ENCODE measurements at places on chromosomes 4 and X.
A peak's percentile ranks its signal among the peaks of the same experiment; 100 is the strongest.

GRCh38 chr4:3128976-3129375 is 54.5 kb downstream of the HTT start:
- no peak for DNase-seq

DNA sequence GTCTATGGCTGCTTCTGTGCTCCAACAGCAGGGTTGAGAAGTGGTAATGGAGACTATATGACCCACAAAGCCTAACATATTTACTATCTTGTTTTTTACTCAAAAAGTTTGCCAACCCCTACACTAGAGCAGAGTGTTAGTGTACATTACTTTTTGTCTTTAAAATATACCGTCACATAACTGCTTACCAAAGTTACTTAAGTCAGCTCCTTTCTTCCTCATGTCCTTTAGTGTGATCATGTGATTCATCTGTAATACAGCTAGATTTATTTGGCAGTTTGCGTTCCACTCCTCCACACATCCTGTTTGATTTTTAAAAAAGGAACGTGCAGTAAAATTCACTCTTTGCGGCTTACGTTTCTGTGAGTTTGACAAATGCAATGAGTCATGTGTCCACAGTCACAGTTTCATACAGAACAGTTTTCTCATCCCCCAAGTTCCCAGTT is 162.4 kb upstream of the GPRIN3 start:
- no peak for DNase-seq

- no peak for DNase-seq
Observed at GRCh38 chrX:103066606-103067005, 2.6 kb upstream of the BEX1 start.

DNA sequence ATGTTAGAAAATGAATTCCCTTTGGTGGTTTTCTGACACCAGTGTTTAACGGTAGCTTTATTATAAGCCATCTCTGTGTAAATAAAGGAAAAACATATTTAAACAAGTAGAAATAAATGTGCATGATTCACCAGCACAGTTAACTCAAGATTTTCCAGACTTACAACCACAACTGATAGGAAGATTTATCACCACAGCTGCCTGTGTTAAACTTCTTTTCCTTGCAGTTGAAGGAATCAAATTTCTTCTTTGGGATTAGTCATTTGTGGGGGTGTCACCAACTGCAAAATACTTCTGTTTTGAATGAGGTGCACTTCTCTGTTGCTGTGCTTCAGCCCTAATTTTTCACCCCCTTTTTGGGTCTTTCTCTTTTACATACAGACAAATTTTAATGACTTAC is 128.1 kb upstream of the STK26 start:
- no peak for DNase-seq

- no peak for DNase-seq
Observed at GRCh38 chr4:13778367-13778766, 150.8 kb upstream of the BOD1L1 start.

GRCh38 chr4:135244056-135244455 is 1042.5 kb upstream of the PABPC4L start:
- DNase-seq = no peak

- no peak for DNase-seq
Observed at GRCh38 chr4:158042591-158043030, 130.2 kb downstream of the GASK1B start.

DNA sequence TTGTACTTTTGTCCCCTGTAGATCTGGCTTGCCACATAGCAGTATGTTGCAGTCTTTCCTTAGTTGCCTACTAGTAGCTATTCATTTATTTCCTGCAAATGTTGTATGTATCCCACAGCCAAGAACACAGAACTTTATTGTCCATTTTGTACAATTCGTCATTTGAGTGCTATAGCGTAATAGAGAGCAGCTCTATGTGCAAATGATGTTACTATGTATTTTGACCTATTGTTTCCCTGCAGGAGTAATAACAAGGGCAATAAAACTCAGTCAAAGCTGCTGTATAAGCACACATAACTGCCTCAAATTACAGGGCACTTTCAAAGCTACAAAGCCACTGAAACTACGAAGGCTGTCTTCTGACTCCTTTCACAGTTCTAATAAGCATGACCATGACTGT is 48.1 kb downstream of the NRK start:
- DNase-seq = no peak

- no peak for DNase-seq
Observed at GRCh38 chrX:120419463-120419862, 49.6 kb downstream of the LAMP2 start.

GRCh38 chr4:304969-305680 is at the start of gene ZNF732:
Gene ZNF732, minus strand, starts transcription at chr4:305474. Its CDS starts 164 bp downstream, at chr4:305310.
- no peak for DNase-seq

- no peak for DNase-seq
Observed at GRCh38 chrX:154749856-154750255, 1.0 kb downstream of the GAB3 start.

DNA sequence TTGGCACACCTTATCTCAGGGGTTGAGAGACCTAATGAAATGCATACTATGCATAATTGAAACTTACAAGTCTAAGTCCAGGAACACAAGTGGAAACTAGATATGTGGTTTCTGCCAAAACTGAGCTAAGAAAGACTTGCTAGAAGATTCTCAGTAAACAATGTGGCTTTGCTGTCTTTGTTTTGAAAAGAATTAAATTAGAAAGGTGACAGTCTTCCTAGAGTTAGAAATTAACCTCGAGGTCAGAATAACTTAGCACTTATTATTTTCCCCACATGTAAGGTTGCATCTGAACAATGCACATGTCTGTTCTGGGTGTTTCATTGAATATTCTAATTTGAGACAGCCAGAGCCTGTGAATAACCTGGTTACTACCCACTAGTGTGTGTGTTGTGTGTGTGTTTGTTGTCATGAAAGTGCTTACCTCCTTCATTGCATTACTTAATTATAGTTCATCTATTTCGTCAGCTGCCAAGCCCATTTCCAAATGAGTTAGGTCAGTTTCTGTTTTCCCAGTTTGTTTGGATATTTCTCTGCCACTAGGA is 1.5 kb downstream of the EREG start:
- DNase-seq = no peak

DNA sequence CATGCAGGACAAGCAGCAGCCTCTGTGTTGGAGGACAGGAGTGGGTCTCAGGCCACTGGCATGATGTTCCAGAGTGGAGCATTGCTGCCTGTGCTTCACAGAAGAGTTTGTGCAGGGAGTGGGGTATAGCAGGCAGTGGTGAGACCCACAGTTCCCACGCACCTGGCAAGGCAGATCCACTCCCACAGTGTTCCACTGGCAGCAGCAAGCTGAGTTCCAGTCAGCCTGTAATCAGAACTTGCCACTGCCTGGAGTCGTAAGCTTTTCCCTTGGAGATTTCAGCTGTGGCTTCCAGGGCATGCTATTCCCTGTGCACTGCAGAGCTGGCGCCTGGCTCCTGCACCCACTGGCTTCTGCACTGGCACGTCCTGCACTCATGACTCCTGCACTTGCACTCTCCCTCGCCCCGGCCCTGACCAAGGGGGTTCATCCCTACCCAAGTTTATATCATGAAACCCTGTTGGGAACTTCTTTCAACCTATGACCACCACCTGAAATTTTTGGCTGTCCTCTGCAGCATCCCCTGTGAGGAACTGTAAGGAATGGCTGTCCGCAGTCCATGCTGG is 1144.3 kb downstream of the RAPGEF2 start:
- DNase-seq = no peak

GRCh38 chr4:145843148-145843547 is 95.5 kb downstream of the ZNF827 start:
- no peak for DNase-seq

DNA sequence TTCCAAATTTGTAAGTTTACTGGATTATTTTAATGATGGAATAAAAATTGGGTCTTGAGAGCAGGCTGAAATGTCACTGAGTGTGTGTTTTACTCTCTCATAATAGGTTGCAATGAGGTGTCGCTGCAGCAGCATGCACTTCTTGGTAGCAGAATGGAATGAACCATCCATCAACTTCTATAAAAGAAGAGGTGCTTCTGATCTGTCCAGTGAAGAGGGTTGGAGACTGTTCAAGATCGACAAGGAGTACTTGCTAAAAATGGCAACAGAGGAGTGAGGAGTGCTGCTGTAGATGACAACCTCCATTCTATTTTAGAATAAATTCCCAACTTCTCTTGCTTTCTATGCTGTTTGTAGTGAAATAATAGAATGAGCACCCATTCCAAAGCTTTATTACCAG is 2.6 kb downstream of the SAT1 start:
- no peak for DNase-seq

GRCh38 chr4:27666943-27667342 is 806.3 kb downstream of the STIM2 start:
- DNase-seq = peak; percentile 31

- DNase-seq = no peak
Observed at GRCh38 chrX:106672527-106672926, 54.0 kb upstream of the RNF128 start.

- DNase-seq = no peak
Observed at GRCh38 chr4:38930204-38930603, 62.6 kb downstream of the FAM114A1 start.

DNA sequence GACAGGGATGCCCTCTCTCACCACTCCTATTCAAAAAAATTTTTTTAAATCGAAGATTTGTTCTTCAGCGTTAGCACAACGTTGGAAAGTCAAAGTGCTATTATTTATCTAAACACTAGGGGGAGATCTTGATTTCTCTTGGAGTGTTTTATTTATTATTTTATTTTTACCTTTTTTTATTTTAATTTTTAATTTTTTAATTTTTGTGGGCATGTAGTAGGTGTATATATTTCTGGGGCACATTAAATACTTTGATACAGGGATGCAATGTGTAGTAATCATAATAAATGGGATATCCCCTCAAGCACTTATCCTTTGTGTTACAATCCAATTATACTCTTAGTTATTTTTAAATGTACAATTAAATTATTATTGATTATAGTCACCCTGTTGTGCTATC is 37.4 kb upstream of the SLC10A4 start:
- no peak for DNase-seq

DNA sequence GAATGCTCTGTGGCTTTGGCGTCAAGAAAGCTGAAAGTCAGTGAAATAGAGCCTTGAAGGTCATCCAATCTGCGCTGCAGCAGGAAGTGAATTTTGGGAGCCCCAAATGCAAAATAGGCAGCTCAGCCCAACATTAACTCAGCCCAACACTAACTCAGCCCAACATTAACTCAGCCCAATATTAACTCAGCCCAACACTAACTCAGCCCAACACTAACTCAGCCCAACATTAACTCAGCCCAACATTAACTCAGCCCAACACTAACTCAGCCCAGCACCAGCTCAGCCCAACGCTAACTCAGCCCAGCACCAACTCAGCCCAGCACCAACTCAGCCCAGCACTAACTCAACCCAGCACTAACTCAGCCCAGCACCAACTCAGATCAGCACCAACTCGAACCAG is 71.5 kb downstream of the SORBS2 start:
- no peak for DNase-seq

DNA sequence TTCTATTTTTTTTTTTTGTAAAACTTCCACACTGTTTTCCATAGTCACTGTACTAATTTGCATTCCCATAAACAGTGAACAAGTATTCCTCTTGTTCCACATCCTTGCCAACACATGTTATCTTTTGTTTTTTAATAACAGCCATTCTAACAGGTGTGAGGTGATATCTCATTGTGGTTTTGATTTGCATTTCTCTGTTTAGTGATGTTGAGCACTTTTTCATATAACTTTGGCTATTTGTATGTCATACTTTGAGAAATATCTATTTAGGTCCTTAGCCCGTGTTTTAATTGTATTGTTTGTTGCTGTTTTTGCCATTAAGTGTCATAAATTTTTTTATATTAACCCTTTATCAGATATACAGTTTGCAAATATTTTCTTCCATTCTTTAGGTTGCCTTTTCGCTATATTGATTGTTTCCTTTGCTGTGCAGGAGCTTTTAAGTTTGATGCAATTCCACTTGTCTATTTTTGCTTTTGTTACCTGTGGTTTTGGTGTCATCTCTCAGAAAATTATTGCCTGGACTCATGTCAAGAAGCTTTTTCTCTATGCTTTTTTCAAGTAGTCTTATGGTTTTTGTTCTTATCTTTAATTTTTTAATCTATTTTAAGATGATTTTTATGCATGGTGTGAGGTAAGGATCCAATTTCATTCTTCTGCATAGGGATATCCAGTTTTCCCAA is 27.9 kb upstream of the NDNF start:
- no peak for DNase-seq

GRCh38 chrX:136725441-136726104 is 55.2 kb downstream of the ARHGEF6 start:
- DNase-seq = no peak

DNA sequence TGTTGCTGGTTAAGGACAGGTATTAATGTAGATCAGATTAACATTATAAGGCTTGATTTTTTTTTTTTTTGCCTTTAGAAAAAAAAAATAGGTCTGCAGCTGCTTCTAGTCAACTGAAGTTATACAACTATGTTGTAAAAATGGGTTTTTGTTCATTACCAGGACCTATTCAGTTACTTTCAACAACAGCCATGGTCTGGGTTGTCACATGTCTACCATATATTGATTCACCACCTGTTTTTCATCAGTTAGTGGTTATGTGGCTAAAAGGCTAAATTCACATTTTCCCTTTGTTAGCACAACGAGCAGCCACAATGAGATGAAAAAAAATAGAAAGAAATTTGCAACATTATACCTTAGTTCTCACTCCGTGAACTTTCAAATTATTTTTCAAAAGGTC is 45.5 kb downstream of the GLRB start:
- no peak for DNase-seq

DNA sequence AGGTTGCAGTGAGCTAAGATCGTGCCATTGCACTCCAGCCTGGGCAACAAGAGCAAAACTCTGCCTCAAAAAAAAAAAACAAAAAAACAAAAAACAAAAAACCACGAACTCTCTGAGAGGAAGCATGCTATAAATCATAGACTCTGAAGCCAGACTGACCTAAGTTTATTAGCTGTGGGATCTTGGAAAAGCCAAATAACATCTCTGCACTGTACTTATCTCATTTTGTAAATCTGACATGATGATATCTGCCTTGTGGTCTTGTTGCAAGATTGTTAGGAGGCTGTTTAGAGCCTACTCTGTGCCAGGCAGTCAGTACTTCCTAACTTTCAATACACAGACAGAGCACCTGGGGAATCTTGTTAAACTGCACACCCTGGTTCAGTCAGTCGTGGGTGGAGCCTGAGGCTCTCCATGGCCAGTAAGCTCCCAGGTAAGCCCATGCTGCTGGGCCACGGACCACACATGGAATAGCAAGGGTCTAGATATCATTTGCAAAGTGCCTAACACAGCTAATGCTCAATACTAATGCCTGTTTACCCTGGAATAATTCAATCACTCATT is 107.6 kb upstream of the SMIM10 start:
- no peak for DNase-seq

DNA sequence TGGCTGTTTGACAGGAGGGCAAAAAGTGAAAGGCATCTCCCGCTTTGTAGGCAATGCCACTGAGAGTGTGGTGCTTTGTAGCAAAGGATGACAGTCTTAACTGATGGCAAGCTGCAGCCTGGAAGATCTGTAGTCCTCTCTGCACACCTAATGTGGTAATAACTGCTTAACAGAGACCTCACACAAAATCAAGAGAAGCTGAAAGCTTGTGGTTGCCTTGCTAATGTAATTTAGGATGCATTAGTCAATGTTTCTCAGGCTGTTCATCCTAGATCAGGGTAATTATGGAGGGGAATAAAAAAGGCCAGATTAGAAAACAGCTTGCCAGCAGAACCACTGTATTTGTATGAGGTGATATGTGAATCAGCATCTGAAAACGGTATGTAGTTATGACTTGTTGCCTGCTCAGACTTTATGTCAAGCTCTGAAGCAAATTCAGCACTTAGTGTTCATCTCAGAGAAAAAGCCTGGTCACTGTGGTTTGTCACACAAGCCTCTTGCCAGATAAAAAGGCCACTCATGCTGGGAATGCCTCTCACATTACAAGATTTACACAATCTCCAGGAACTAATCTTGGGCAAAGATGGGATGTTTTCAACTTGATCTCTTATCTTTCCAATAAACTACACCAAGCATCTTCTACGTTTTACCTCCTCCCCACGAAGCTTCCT is 130.8 kb downstream of the ENOX2 start:
- no peak for DNase-seq

Data from D341Med (cell line).